ENCODE measurements at places on chromosomes 2 and 18.

- DNase-seq: no peak
These were observed 9.2 kb downstream of the CHST9 start for GRCh38 chr18:27175914-27176313.

GRCh38 chr2:21261591-21261990, 137.8 kb downstream of the TDRD15 start:
- no peak for DNase-seq

GRCh38 chr18:80167331-80167730, 58.3 kb downstream of the ADNP2 start:
- no peak for DNase-seq

DNA sequence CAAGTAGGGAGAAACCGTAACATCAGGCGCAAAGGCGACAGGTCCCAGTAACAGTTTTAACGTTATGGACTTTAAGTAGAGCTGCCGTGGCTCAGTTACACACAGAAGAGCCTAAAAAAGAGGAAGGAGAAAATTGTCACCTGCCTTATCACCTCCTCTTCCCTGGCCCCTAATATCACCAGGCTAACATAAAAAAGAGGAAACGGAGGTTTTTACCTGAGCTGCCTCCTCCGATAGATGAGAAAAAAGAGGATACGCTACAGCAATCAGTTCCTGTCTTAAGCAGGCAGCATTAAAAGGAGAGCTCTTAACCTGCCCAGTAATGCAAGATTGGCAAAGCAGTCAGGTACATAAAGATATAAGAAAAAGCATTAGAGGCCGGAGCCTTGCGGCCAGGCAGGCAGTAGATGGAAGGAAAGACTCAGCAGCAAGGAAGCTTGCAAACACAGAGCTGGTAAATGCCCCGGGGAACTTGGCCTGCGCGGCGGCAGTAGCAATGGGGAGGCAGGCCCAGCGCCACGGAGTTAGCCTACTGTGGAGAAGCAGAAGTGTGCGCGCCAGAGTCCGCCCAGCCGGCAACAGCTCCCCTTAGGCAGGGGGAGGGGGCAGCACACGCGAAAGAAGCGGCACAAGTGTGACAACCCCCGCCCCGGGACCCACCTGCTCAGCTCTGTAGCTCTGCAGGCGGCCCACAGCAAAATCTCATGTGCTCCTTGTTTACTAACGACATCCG, 116.3 kb upstream of the SCN7A start:
- DNase-seq: no peak

GRCh38 chr18:54765636-54766375, 62.5 kb upstream of the RAB27B start:
- no peak for DNase-seq

GRCh38 chr18:56756966-56757365, 105.8 kb downstream of the WDR7 start:
- no peak for DNase-seq

DNA sequence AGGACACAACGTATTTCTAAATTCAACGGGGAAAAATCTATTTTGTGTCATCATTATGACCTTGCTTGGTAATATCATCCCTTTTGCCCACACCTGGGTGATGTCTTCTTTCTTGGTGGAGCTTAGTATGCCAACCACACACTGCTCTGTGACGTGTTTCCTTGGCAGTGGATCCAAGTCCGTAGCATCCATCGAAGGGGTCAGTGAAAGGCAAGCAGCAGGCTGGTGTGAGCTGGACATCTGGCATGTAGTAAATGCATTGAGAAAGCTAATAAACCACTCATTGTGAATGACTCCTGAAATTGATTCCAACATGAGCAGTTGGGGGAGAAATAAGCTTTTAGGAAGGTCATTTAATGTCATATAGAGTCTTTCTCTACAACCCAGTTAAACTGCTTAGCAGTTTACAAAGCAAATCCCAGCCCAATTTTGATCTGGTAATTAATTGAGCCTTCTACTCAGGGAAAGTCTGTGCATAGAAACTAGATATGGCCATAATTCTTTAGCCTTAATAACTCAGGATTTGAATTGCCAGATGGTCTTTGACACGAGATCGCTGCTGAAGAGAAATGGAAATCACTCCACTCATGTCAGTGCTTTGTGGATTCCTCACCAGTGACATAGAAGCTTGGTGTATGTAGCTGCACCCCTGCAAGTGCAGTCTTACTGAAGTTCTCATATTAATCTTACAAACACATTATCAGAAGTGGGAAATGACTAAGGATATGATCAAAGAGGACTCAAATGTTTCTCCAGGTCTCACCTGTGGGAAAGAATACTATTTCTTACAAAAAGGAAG, 494.8 kb downstream of the CMPK2 start:
- no peak for DNase-seq

- no peak for DNase-seq
These were observed 6.1 kb upstream of the IL37 start for GRCh38 chr2:112904883-112905282.

DNA sequence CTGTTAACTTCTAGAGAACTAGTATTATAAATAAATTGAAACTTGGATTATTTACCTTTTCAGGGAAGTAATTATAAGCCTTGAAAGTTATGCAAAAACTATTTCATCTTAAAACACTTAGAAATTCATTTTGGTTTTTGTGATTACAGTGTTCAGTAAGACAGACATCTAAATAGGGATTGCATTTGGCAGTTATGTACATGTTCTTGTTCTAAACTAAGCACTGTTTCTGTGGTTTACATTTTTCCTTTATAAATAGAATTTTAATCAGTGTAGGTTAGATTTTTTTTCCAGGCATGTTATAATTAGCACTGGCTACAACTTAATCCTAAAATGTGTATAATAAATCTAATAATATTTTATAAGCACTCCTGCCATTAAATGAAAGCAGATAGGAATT, 35.0 kb downstream of the LCLAT1 start:
- DNase-seq: no peak

GRCh38 chr2:121955426-121955825, 200.0 kb downstream of the TSN start:
- no peak for DNase-seq

GRCh38 chr18:77138270-77138669, 5.7 kb upstream of the MBP start:
- no peak for DNase-seq

DNA sequence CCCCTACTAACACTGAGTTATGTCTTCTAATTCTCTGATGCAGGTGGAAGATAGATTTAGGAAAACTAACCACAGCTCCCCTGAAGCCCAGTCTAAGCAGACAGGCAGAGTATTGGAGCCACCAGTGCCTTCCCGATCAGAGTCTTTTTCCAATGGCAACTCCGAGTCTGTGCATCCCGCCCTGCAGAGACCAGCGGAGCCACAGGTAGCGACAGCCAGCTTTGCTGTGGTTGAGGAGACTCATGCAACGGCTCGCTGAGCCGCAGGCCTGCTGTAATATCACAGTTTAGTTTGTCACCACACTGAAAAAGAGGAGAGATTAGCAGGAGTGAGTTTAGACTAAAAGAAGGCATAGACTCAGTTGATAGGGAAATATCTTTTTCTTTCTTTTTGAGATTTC, 131.0 kb upstream of the IL1R2 start:
- DNase-seq: no peak

GRCh38 chr18:34370704-34371395, 146.1 kb upstream of the NOL4 start:
- no peak for DNase-seq

DNA sequence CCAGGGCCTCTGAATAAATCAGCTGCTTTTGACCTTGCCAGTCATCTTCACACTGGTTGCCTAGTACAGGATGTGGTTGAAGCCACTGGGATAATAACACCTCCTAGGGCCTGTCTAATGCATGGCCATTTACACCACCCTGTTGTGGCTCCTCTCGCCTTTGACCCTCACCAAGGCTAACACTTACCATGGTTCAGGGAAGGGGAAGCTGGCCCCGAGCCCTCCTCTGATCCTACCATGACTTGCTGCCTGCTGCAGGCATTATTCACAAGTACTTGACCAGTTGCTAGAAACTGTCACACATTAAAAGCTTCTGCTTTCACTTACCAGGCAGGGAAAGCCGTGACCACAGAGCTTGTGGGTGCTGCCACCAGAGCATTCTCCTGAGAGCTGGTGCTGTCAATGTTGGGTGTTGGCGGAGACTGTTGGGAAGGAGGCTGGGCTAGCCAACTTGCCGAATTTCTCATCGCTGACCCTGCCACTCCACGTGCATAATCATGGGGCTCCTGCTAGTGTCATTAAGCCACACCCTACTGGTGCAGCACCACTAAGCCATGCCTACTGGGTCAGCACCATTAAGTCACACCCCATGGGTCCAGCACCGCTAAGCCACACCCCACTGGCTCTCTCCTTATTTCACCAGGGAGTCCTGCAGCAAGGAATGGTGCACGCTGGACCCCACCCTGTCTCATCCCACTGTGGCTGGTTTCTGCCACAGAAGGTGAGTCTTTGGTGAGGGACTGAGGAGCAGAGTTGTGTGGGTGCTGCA, 47.0 kb upstream of the TTC39C start:
- peak; percentile 53 for DNase-seq

- no peak for DNase-seq
These were observed 70.3 kb upstream of the PXDN start for GRCh38 chr2:1814616-1815015.

- DNase-seq: no peak
These were observed 570.5 kb upstream of the SOX11 start for GRCh38 chr2:5121642-5122041.

- DNase-seq: no peak
These were observed 75.8 kb downstream of the ANKRD44 start for GRCh38 chr2:197234671-197235191.

DNA sequence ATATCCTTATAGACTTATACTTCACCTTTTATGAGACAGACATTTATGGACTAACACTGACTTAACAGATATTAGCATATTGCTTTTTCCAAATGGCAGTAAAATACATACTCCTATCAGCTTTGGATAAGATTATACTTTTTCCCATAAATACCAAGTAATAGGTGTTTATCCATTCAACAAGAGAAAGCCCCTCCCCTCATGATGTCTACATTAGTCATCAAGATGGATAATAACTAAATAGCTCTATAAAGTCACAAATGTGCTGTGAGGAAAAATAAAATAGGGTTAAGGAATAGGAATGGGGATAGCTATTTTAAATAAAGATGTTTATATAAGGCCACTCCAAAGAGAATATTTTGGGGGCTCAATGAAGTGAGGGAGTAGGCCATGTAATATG, 39.4 kb downstream of the CSRNP3 start:
- no peak for DNase-seq

DNA sequence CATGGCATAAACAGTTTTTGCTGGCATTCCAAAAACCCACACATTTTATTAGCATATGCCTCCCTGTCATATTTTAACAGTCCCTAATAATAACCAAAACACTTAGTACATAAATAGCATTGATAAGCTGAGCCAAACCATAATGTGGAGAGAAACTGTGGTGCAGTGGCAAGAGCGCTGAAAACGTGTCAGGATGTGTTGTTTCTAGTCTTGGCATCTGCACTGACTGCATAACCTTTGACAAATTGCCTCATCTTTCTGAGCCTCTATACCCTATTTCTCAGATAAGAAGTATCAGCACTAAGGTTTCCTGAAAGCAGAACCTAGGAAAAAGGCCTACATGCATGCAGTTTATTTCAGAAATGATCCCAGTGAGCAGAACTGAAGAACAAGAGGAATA, 41.4 kb downstream of the RAD51AP2 start:
- DNase-seq: no peak

GRCh38 chr18:9240270-9240669, 94.3 kb upstream of the TWSG1 start:
- DNase-seq: no peak

DNA sequence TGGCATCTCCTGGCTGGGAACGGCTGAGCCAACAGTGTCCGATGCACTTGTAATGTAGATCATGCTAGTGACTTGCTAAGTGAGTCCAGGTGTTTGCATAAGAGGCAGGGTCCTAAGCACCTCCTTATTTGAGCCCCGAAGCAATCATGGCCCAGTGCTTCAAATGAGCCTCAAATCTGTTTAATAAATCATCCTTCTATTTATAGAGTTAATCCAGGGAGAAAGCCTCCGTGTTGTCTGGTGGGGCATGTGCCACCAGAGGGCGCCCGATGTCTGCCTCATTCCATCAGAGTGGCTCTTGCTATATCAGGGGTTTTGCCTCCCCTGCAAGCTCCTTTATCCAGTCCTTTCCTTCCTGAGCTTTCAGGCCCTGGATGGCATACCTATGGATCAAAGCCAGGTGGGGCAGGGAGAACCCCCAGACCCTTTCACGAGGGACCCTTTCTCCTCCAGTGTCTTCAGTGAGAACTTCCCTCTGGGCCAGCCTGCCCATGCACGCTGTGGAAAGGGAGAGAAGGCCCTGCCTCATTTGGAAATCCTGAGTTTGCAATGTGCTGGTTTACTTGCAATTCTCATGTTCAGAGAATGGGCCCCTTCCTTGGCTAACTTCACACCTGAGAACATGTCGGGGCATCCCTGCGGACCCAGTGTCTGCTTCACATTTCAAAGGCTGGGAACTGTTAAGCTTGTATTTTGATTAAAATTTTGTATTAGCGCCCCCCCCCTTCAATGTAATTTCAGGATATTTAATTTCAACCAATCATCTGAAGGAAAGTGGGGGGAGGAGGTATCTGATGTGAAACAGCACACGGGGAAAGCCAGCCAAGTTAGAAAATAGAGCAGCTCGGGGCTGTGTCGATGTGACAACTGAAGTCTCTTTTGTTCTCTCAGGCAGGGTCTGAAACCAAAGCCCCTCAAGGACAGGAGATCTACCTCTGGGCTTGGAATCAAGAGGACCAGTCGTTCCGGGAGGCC, 39.7 kb downstream of the RDH14 start:
- DNase-seq: peak; percentile 71

- peak; percentile 41 for DNase-seq
These were observed 1.0 kb downstream of the ZDBF2 start for GRCh38 chr2:206275312-206276055.

GRCh38 chr2:42959234-42960001, 167.0 kb upstream of the HAAO start:
- no peak for DNase-seq
